ENCODE measurements at places on chromosomes 2 and 18.

- no peak for DNase-seq
Observed at GRCh38 chr2:171244970-171245782, 84.5 kb upstream of the TLK1 start.

GRCh38 chr2:127637725-127638252 lies 8.2 kb upstream of the GPR17 start:
- no peak for DNase-seq

- DNase-seq, result no peak
Observed at GRCh38 chr2:229409751-229410181, 138.7 kb upstream of the PID1 start.

DNA sequence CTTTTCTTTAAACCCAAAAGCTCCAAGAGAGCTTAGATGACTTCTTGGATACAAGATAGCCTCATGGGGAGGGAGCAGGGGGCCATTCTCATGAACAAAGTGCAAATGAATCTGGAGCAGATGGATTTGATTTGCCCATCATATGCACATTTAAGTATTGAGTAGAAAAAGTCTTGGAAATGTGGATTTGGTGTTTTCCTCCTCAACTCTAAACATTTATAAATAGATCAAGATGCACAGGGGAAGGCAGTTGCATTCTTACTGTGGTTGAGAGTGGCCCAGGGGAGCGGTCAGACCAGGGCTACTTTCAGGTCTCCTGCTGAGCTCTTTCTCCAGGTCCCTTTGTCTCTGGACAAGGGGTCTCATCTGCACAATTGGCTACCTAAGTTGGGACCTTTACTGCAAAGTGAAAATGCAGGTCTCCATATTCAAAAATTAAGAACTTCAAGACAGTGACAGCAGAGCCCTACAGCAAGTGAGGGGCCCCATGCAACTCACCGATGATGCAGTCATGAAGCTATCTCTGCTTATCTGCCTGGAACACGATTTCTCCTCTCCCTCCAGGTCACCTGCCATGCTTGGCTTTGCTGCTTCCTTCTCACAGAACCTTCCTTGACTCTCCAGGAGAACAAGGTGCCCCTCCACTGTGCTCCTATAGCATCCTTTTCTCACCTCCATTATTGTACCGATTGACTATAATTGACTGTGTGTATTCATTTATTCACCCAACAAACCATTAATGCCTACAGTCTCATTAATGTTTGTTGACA lies 145.4 kb downstream of the LPIN1 start:
- no peak for DNase-seq

DNA sequence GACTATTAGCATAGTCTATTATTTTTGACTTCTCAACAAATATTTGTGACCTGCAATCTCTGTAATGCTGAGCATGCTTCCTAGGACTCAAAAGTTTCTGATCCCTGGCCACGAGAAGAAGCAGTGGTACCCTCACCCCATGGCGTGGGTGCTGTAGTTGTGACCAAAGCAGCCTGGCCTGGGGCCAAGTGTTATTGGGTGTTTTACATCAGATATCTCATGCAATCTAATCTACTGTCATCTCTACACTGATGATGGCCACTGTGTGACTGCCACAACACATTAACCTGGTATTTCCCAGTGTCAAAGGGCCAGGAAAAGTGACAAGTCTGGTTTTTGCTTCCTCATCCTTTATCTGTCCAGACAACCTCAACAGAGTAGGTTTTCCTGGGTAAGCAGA lies 80.8 kb upstream of the WIPF1 start:
- DNase-seq, result no peak

GRCh38 chr2:227036527-227036926 lies 127.5 kb downstream of the COL4A4 start:
- DNase-seq, result no peak

- no peak for DNase-seq
Observed at GRCh38 chr2:223300326-223300725, 248.3 kb downstream of the KCNE4 start.

- DNase-seq, result peak; percentile 58
Observed at GRCh38 chr2:156334496-156335478, 2.3 kb upstream of the NR4A2 start.

- peak; percentile 20 for DNase-seq
Observed at GRCh38 chr2:221571551-221572218, 419 bp downstream of the EPHA4 start.

- no peak for DNase-seq
Observed at GRCh38 chr18:7221424-7222155, 9.3 kb upstream of the LRRC30 start.

- no peak for DNase-seq
Observed at GRCh38 chr2:111252436-111252835, 131.7 kb downstream of the BCL2L11 start.

DNA sequence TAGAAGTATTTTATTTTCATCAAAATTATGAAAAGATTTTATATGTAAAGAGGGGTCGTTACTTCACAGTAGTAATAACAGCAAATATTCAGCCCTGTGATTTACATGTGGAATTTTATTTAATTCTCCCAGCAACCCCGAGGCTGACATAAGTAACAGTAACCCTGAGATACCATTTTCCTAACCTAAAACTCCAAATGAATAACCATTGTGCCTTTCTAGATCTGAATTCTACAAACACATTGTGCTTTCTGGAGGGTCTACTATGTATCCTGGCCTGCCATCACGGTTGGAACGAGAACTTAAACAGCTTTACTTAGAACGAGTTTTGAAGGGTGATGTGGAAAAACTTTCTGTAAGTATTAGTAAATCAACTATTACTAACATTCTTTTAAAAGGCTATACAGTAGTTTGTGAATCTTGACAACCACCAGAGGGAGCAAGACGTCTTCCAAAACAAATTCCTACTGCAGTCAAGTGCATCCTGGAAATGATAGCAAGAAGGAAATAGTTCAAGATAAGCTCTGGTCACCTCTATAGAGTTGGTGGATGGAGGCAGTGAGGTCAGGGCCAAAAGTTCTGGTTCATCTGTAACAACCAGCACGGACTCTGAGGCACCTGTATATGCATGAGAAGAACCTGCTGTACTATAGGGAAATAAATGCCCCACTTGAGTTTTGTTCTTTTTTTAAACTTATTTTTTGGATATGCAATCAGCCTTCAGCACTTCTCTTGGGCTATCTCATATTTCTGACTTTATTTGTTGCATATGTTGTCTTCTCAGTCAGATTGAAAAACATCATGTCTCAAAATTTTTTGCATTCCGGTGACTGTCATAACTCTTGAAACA lies 37.4 kb downstream of the ACTR2 start:
- peak; percentile 55 for DNase-seq

DNA sequence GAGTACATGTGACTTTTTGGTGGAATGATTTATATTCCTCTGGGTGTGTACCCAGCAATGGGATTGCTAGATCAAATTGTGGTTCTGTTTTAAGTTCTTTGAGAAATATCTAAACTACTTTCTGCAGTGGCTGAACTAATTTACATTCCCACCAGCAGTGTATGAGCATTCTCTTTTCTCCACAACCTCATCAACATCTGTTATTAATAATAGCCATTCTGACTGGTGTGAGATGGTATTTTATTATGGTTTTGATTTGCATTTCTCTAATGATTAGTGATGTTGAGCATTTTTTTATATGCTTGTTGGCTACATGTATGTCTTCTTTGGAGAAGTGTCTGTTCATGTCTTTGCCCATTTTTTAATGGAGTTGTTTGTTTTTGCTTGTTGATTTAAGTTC lies 267.4 kb upstream of the NT5C1B start:
- no peak for DNase-seq

GRCh38 chr18:36114738-36115137 lies 14.4 kb downstream of the SLC39A6 start:
- no peak for DNase-seq

DNA sequence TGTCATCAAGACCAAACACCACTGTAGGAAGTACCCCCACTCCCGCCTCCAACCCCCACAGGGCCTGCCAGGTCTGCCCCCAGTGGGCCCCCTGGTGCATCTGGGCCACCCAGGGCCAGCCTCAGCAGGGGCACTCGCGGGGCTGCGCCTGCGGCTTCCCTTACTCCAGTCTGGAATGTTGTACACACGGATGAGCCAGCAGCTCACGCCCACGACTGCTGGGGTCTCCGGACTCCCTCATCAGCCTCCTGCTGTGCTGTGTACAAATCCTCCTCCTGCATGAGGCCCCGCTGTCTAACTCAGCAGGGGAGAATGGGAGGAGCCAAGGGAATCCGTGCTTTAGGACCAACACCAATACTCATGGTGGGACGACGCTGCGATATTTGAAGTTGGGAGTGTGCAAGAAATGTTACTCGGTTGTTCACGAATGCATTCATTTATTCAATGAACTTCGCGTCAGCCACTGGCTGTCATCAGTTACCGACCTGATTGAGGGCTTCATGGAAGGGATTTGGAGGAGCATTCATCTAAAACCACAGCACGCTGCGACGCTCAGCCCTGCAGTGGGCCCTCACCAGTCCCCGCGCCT lies 654 bp upstream of the ASB1 start:
- DNase-seq, result no peak

GRCh38 chr18:46332286-46332801 lies 228.2 kb downstream of the HAUS1 start:
- DNase-seq, result no peak

- DNase-seq, result no peak
Observed at GRCh38 chr2:207258263-207258991, 92.7 kb upstream of the KLF7 start.

DNA sequence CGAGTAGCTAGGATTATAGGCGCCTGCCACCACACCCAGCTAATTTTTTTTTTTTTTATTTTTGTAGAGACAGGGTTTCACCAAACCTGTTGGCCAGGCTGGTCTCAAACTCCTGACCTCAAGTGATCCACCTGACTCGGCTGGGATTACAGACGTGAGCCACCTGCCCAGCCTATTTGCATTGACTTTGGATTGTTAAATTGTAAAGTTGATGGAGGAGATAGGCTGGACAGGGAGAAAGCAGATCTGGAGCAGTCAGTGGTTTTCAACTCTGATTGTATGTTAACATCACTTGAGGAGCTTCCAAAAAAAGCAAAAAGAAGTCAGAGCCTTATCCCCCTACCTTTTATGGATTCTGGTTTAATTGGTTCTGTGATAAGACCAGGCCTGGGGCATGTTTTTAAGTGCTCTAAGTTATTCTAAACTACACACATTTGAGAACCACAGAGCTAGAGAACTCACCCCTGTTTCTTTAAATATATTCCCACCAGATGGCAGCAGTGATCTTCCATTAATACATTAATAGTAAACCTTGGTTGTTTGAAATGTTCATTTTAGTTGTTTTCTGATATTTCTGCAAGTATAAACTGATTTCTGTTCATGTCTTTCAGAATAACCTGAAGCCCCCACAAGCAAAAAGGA lies 7.5 kb downstream of the C2orf49 start:
- no peak for DNase-seq

DNA sequence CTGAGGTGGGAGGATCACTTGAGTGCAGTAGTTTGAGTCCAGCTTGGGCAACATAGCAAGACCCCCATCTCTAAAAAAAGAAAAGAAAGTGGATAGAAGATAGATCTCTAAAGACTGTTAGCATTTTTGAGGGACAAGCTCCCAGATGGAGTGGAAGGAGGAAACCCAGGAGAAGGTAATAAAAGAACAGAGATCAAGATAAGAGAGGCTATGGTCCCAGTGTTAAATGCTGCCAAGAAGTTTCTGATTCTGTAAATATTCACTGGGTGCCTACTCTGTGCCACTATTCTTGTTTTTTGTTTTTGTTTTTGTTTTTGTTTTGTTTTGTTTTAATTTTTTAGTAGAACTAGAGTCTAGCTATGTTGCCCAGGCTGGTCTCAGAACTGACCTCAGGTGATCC lies 26.2 kb downstream of the FZD5 start:
- DNase-seq, result no peak

DNA sequence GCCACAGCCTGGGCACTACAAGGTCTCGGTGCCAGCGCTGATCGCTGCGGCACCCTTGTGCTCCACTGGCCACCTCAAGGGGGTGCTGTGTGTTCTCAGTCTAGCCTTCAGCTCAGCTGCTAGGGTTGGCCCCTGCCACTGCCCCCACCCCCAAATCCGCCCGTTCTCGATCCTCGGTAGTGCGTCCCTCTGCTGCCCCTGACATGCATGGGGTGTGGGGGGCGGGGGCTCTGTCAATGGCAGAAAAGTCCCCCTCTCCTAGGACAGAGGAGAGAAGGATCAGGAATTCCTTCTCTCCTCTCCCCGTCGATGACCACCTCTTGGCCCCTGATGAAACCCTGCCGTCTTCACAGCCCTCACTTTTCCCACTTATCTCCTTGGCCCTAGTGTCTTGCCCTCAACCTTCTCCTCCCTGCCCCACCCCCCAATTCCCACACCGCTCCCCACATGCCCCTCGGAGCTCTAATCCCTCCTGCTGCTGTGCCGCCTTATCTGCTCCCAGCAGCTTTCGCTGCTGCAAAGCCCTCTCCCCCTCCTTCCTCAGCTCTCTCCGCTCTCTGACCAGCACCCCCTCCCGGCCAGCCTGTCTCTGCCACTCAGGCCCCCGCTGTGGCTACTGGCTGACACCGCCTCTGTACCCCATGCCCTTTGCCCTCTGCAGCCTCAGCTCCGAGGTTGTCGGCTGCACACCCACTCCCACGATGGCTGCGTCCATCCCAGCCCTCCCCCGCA lies 4.3 kb upstream of the ASIC4 start:
- DNase-seq, result peak; percentile 68

DNA sequence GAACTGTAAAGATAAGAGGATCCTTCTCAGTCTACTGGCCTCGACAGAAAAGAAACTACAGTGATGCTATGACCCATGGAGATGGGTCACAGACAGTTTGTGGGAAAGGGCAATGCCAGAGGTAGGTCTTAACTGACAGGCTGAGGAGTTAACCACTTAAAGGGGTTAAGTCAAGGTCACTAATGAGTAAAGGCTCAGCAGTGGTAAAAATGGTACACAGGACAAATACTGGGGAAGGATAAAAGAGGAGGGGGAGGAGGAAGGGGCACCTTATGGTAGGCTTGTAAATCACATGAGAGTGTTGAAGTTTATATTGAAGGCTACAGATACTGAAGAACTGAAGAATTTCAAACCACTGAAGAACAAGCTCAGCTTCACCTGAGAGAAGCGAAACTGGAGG lies 9.9 kb downstream of the IER3IP1 start:
- no peak for DNase-seq

- no peak for DNase-seq
Observed at GRCh38 chr2:149205143-149205542, 125.2 kb upstream of the LYPD6 start.
